ENCODE measurements at places on chromosomes 1 and 21. TPM values are rescaled to one million over a fixed set of nuclear protein-coding genes. Genes with fewer than 3 reads are reported as not detected.

SPATA21 gene
- total RNA-seq, result not detected

RIMS3 gene
- 0.17 TPM for total RNA-seq

OR2T2 gene
- not detected for total RNA-seq

NEXN gene
- total RNA-seq, result 9.1 TPM

IQCC gene
- 1.6 TPM for total RNA-seq

VPS26C gene
- 64.8 TPM for total RNA-seq

YTHDF2 gene
- total RNA-seq, result 33.0 TPM

ACKR1 gene
- not detected for total RNA-seq

KRTAP12-1 gene
- not detected for total RNA-seq

Measured in bronchial smooth muscle cell (primary cell).